ENCODE measurements at places on chromosomes 5 and 9.

GRCh38 chr5:91269198-91269597, 113.9 kb downstream of the ARRDC3 start:
- peak; percentile 1 for DNase-seq

DNA sequence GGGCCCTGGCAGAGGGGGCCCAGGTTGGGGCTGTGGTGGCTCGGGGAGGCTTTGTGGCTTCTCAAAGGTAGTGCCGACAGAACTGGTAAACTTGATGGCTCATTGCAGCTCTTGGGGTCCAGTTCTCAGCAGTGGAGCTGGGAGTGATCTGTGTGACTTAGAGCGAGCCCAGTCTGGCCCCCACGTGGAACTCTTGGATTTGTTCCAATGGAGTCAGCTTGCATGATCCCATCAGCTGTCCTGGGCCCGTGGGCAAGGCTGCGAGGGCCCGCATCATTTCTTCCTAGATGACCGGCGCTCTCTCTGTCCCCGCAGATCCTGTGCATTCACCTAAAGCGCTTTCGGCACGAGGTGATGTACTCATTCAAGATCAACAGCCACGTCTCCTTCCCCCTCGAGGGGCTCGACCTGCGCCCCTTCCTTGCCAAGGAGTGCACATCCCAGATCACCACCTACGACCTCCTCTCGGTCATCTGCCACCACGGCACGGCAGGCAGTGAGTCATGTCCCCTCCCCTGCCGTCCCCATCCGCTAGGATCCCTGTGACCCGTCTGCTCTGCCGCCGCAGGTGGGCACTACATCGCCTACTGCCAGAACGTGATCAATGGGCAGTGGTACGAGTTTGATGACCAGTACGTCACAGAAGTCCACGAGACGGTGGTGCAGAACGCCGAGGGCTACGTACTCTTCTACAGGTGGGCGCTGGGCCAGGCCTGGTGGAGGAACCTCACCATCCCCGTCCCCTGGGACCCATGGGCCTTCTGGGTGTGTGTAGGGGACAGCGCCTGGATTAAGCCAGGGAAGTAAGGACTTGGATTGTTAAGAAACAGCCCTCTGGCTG, 39.2 kb downstream of the USP20 start:
- DNase-seq, result no peak

DNA sequence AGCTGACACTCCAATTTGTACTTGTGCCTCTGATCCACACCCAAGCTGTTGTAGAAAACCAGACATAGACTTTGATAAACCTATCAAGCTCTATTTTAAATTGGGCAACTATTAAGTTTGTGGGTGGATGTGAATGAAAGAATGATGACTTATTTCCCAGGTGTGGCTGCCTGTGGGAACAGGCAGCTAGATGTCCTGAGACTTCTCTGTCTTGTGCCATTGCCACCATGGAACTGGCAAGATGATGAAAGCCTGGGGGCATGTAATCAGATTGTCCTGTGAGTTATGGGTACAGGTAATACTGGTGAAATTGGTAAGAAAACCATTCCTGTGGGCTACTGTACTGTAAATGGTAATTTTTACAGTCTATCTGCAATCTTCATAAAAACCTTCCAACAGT, 57.5 kb downstream of the CEMIP2 start:
- DNase-seq, result no peak

GRCh38 chr5:135999406-136000139, 29.2 kb upstream of the TGFBI start:
- DNase-seq, result no peak

GRCh38 chr5:87126869-87127268, 140.8 kb upstream of the RASA1 start:
- no peak for DNase-seq

GRCh38 chr5:17255471-17256021, 38.1 kb downstream of the BASP1 start:
- no peak for DNase-seq

DNA sequence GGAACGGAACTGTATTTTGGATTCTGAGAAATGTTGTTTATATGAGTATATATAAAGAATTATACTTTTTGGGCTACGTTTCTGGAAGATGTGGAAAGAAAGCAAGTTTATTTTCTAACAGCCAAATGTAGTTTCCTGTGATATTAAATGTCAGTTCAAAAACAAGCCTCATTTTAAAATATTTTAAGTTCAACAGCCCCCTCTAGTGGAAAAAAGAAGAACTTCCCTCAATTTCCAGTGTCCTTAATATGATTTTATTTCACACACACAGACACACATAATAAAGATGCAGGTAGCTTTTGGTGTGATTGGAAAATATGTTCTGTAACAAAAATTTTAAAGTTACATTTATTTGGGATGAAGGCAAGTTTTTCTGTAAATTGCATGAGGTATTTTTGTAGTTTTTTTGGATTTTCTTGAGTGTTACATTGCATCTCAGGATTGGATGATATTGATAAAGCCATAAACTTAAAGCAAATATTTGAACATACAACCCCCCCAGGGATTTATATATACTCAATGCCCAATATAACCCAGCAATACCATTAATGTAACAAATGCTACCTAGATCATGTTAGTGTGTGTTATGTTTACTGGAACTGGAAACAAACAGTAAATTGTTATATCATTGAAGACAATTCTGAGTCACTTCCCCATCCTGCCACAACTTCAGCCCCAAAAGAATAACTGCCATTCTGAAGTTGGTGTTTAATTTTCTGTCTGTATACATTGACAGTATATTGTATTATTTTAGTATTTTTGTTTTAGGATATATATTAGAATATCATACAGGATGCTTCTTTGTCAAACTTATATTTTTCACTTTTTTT, 54.0 kb downstream of the CCDC171 start:
- no peak for DNase-seq

DNA sequence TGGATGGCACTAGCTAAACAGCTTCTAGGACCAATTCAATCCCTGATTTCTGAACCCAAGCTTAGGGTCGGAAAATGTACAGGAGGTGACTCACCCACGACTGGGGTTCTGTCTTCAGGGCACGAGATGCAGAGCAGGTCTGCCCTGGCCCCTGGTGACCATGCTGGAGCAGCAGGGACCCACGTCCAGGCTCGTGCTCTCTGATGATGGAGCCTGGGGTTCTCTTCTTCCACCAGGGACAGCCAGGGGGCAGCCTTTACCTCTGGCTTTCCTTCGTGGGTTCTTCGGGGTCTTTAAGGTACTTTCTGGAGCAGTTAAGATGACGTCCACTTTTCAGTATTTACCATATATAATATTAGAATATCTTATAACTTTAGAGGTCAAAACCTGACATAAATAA, 2.1 kb downstream of the CFAP77 start:
- no peak for DNase-seq

DNA sequence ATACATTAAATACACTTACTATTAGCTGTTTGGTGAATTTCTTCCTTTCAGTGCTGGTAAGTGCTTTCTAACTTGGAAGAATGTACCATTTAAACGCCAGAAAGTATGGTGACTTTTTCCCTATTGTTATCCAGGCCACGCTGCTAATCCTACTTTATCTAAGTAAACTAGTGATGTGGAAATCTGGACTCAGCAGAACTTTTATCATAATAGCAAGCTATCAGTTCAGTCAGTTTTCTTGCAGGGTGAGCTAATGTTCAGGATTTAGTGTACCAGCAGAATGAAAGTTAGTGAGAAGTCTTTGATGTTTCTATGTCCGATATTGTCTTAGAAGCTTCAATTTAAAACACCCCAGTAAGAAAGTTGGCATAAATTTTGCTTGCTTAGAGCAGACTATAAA, 72.2 kb downstream of the HSD17B4 start:
- DNase-seq, result no peak

DNA sequence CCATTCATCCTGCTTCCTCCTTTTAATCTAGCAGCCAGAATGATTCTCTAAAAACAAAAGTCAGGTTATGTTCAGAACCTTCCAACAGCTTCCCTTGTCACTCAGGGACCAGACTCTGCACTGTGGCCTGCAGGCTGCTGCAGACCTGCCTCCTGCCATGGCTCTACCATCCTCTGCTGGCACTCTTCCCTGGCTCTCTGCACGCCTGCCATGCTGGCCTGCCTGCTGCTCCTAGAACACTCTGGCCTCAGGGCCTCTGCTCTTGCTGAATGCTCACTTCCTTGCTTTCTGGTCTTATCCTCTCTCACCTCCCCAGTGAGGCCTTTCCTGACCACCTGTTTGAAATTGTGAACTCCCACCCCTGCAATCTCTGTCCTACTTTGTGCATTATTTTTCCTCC, 149.4 kb downstream of the CD180 start:
- no peak for DNase-seq

GRCh38 chr5:179237770-179238627, 107.3 kb downstream of the ADAMTS2 start:
- DNase-seq, result no peak

DNA sequence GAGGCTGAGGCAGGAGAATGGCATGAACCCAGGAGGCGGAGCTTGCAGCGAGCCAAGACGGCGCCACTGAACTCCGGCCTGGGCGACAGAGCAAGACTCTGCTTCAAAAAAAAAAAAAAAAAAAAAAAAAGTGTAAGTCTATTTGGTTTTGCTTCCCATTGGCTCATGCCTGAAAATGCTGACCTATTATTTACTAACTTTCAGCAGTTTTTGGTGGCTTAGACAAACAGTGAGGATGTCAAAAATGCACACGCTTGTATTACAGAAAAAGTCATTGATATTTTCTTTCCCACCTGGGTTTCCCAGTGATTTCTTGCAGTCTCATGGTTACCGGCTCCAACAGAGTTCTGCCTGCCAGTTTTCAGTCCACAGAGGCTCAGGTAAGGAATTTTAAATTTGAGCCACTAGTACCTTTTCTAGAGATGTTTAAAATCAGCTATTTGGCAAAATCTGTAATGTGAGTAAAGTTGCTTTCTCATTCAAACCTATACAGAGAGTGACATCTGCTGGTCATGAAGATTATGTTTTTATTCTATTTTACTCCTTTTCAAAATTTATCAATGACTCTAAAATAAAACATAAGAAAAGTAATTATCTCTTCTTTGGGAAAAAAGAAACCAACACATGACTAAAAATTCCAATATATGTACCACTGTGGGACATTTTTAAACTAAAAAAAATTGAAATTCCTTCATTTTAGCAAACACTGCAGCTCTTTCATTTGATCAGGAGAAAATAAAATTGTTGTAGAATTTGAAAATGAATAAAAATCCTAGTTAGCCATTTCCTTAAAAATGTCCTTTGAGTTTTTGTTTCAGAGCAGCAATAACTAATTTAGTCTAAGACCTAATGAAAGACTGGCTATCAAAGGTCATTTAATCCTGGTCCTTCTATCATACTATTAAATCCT, 8.8 kb downstream of the FAM200C start:
- no peak for DNase-seq

Measured in hypothalamus (tissue), 51 donors.